ENCODE measurements at places on chromosomes 12 and 14.

GRCh38 chr14:64478634-64479250, 13.4 kb downstream of the AKAP5 start:
- DNase-seq = no peak

GRCh38 chr12:122614839-122615238, 87.8 kb downstream of the KNTC1 start:
- no peak for DNase-seq

DNA sequence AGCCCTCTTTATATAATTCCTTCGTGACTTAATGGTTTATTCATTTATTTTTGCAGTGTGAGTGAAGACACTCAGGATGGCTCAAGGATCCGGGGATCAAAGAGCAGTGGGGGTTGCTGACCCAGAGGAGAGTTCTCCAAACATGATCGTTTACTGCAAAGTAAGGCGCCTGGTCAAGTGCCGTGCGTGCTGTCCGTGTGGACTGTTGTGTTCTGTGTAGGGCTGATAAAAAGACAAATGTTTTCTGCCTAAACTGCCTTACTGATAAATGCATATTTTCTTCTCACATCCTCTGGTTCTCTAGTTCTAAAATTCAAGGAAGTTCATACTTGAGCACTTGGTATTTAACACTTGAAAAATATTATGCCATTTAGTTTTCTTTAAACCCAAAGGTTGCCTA, 32.5 kb downstream of the RGS6 start:
- no peak for DNase-seq

GRCh38 chr14:67581643-67582042, 18.4 kb downstream of the PIGH start:
- no peak for DNase-seq

DNA sequence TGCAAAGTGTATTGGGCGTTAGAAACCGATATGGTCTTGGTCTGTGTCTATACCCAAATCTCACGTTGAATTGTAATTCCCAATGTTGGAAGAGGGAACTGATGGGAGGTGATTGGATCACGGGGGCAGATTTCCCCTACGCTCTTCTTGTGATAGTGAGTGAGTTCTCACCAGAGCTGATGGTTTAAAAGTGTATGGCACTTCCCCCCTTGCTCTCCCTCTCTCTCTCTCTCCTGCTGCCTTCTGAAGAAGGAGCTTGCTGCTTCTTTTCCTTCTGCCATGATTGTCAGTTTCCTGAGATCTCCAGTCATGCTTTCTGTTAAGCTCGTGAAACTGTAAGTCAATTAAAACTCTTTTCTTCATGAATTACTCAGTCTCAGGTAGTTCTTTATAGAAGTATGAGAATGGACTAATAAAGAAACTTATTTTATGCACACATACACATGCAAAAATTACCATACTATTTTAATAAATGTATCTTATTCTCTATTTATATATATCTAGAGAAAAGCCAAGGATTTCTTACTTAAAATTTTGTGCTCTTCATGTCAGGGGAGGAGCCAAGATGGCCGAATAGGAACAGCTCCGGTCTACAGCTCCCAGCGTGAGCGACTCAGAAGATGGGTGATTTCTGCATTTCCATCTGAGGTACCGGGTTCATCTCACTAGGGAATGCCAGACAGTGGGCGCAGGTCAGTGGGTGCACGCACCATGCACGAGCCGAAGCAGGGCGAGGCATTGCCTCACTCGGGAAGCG, 1891.0 kb upstream of the FLRT2 start:
- DNase-seq = no peak

GRCh38 chr14:29895591-29896083, 32.0 kb downstream of the PRKD1 start:
- no peak for DNase-seq

- no peak for DNase-seq
These were observed 70.6 kb upstream of the ESRRB start for GRCh38 chr14:76305268-76305826.

- no peak for DNase-seq
These were observed 59.0 kb upstream of the CAPRIN2 start for GRCh38 chr12:30813525-30814294.

DNA sequence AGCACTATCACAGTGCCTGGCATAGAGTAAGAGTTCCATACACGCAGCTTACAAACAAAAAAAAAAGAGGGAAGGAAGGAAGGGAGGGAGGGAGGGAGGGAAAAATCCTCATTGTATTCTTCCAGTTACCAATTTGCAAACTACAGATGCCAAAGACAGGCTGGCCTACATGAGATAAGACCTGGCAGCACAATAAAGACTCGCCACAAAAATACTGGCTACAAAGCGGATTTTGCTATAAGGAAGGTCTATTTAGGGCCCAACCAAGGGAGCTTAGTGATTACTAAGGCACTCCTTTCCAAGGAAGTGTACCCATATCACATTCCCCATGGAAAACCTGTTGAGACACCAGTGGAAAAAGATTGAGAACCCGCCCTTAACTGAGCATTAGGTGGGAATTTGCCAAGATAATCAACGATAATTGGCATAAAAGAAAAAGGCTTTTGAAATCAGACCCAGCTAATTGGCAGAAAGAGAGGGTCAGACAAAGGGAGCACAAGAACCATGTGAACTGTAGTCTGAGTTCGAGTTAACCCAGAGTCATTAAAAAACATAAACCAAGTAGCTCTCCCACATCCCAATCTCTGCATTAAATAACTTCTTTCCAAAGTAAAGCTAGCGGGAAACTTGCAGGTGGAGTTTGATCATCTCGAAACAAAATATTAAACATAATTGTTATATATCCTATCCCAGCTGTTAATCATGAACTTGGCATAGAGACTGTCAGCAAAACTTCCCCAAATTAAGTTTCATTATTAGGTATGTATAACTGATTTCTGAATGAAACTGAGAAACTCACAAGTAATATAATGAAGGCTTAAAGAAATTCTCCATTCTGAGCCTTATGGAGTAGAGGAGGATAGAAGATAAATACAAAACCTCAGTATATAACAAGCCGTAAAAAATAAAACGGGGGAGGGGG, 50.1 kb downstream of the PHLDA1 start:
- no peak for DNase-seq

- DNase-seq = no peak
These were observed 275.2 kb downstream of the FBXL14 start for GRCh38 chr12:1319212-1319611.

GRCh38 chr14:89163031-89163636, 253.9 kb downstream of the FOXN3 start:
- DNase-seq = no peak

GRCh38 chr14:92780444-92781232, 13.5 kb upstream of the GOLGA5 start:
- DNase-seq = peak; percentile 20

- no peak for DNase-seq
These were observed 4.4 kb downstream of the CCNB1IP1 start for GRCh38 chr14:20328705-20329104.

DNA sequence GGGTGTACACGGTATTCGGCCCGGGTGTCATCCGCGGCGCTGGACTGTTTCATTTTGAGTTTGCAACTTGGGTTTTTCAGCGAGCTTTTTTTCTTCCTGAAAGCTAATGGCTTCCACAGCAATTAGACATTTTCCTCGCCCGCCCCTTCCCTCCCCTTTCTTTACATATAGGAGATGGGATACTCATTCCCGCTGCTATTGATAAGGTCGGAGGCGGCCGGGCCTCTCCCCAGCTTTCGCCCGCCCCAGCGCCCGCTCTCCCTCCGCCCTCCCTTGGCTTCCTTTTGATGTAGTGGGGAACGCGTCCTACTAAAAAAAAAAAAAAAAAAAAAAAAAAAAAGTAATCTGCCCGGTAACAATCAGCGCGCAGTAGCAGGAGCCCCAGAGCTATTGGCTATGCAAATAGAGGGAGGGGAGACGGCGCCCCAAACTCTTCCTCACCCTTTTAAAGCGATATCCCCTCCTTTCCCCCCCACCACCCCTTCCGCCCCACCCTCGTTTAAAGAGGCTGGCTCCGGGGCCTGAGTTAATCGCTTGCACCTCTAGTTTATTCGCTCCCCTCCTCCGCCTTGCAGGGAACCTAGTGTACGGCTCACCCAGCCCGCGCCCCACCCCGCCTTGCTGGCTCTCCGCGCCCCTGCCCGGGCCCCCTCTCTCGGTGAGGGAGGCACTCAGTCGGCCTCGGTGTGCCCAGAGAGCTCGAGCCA, 1.7 kb upstream of the CCND2 start:
- DNase-seq = peak; percentile 92

GRCh38 chr14:82190742-82191141, 657.1 kb upstream of the SEL1L start:
- no peak for DNase-seq

DNA sequence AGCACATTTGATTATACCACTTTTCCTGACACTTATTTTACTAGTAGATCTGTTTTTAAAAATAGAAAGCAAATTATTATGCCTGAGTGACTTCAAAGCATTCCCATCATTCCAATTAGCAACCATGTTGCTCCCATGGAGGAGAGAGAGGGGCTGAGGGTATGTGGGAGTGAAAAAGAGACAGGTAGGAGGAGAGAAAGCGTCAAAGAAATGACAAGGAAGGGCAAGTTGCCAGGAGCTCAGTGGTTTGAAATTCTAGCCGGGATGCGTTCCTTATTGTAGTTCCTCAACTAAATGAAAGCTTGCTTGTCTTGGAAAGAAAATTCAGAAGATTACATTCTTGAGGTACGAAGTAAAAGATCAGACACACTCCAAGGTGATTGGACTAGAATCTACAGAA, 92.4 kb upstream of the PKP2 start:
- DNase-seq = peak; percentile 37

DNA sequence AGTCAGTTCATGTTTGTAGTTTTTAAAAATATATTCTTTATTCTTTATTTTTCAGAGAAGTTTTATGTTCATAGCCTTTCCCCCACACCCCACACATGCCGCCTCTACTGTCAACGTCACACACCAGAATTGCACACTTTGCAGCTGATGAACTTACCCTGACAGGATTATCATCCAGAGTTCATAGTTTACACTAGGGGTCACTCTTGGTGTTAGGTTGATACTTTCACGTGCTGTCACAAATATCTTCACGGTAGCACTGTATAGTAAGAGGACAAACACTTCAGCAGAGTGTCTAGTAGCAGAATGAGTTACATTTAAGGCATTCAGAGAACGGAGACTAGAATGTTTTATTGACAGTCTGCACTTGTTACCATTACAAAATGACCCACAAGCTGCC, 5.1 kb downstream of the DPPA3 start:
- DNase-seq = peak; percentile 46

DNA sequence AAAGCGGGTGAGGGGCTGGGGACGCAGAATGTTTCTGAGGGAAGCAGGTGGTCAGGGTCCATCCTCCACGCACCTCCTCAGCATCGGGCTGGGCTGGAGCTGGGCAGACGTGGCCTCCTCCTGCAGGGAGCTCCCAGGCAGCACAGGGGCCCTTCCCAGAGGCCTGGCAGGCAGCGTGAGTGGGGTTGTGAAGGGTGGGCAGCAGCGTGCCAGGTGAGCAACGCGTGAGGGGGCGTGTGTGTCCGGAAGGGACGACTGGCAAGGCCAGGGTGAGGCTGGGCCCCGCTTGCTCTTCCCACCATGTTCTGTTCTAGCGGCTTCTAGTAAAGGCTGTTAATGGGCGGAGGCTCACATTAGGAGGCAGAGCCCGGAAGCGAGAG, 17.1 kb downstream of the ANKRD9 start:
- no peak for DNase-seq

DNA sequence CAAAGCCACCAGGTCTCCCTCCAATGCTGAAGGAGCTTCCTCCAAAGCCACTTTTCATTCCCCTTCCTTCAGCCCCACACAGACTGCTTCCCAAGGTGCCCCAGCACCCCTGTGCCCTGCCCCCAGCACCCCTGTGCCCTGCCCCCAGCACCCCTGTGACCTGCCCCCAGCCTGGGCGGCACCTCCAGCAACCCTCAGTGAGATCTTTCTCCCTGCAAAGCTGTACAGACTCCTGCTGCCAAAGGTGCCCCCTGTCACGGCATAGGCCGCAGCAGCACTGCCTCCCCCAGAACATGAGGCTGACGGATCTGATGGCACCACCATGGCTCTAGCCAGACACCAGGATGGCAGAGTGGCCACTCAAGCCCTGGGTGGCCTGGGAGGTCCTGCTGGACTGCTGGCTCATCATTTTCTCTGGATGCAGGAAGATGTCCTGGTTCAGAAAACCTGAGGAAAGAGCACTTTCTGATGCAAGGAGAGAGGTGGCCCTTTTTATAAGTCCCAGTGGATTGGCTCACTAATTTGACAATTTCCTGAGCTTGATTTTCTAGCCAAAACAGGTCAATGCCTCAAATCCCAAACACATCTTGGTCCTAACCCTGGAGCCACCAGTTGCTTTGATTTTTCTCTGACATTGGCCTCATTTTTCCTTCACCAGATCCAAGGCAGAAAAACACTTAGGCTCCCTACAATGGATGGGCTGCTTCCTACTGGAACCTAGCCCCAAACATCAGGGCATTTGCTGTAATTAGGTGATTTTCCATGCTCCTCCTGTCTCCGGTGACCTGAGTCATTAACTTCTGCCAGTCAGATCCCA, 32.7 kb upstream of the KRT77 start:
- no peak for DNase-seq

All from urothelium cell line (cell line).